ENCODE measurements at places on chromosomes 11 and 22.

DNA sequence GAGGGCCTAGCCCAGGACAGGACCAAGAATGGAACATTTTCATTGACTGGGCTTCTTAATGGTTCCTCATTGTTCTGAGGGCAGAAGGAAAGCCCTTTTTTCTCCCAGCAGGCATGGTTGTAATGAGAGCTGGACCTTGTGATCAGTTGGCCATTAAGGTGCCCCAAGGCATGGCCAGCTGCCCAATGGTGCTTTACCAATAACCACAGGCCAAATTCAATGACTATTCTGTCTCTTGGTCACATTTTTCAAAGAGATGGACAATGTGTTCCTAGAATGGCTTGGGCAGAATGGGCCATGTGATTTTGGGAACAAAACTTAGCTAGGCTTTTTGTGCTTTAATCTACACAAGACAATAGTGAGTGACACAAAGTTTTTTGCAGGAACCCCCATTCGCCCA is 7.3 kb downstream of the NAV2 start:
- no peak for DNase-seq

DNA sequence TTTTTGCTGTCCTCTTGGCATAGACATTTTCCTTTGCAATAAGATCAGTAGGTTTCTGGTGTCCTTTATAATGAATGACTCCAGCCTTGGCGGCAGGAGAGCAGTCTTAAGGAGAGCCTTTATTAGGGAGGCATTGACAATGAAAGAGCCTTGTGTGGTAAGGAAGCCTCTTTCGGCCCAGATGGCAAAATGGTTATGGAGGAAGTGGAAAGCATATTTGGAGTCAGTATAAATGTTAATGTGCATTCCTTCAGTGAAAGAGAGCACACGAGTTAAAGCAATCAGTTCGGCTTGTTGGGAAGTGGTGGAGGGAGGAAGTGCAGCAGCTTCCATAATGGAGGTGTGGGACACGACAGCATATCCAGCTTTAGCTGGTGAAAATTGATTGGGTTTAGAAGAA is 18.1 kb upstream of the ANO1 start:
- no peak for DNase-seq

DNA sequence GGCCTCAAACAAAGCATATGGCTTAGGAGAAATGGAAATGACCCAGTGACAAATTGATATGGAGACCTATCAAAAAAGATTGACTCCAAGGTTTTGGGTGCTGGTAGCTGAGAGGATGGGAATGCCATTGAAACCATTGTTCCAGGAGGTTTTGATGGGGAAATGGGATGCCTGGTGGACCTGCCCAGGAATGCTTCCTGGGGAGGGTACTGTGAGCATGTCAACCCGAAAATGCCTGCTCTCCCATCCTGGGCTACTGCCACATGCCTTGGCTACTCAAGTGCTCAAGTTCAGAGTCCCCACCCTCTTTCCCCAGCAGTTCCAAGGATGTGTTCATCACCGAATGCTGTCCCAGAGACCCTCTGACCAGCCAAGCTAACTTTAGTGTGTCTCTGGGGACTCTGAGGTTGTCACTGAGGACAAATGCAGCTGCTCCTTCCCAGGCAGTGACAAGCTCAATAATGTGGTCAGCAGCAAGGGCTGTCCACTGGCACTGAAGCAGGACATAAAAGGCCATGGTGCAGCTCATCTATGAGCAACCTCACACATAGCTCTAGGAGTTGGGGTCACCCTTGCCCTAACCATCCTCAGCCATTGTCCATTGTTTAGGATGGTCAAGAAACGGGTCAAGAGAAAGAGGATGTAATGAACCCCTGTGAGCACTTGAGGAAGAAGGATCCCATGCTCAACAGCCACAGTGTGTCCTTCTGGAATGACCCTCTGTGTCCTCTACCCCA is 83.7 kb downstream of the TRIM29 start:
- no peak for DNase-seq

GRCh38 chr11:83159902-83160865 is 3.3 kb downstream of the PCF11 start:
- DNase-seq, result peak; percentile 34

GRCh38 chr22:48568736-48569330 is 1258.8 kb downstream of the BRD1 start:
- no peak for DNase-seq

DNA sequence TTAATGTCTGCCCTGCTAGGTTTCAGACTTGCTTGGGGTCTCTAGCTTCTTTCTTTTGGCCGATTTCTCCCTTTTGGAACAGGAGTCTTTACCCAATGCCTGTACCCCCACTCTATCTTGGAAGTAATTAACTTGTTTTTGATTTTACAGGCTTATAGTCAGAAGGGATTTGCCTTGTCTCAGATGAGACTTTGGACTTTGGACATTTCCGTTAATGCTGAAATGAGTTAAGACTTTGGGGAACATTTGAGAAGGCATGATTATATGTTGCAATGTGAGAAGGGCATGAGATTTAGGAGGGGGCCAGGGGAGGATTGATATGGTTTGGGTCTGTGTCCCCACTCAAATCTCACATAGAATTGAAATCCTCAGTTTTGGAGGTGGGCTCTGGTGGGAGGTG is 5.1 kb downstream of the KDM4F start:
- DNase-seq, result no peak

- DNase-seq, result no peak
These were observed 62.4 kb downstream of the PARVG start for GRCh38 chr22:44242946-44243724.

- no peak for DNase-seq
These were observed 133.1 kb downstream of the MICAL2 start for GRCh38 chr11:12243486-12243885.

- DNase-seq, result no peak
These were observed 50.9 kb upstream of the YWHAH start for GRCh38 chr22:31893460-31893859.

GRCh38 chr11:86990515-86990914 is 35.3 kb upstream of the FZD4 start:
- DNase-seq, result no peak

GRCh38 chr22:28068826-28069225 is 149.8 kb upstream of the PITPNB start:
- no peak for DNase-seq

- DNase-seq, result no peak
These were observed 279.9 kb upstream of the B3GAT1 start for GRCh38 chr11:134691985-134692384.

- DNase-seq, result no peak
These were observed 13.2 kb upstream of the RGL4 start for GRCh38 chr22:23677701-23677995.

- DNase-seq, result no peak
These were observed 46.4 kb downstream of the PPP6R3 start for GRCh38 chr11:68506908-68507307.

- no peak for DNase-seq
These were observed 207.9 kb upstream of the E2F8 start for GRCh38 chr11:19448651-19449050.

- no peak for DNase-seq
These were observed 225.4 kb downstream of the CNTN5 start for GRCh38 chr11:99246199-99246598.

DNA sequence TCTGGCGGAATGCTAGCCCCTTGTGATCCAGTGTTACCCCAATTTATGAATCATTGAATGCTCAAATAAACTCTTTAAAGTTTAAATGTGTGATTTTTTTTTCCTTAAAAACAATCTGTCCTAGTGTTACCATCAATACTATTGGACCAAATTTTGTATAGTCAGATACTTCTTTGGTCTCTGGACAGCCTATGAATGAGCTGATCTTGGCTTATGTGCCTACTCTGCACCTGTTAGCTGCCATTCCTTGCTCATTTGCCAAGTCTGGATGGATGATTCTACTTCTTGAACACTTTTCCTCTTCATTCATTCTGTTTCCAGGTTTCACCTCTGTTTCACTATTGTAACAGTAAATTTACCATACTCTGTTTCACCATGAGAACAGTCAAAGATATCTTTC is 226.5 kb upstream of the ZBED5 start:
- DNase-seq, result no peak

DNA sequence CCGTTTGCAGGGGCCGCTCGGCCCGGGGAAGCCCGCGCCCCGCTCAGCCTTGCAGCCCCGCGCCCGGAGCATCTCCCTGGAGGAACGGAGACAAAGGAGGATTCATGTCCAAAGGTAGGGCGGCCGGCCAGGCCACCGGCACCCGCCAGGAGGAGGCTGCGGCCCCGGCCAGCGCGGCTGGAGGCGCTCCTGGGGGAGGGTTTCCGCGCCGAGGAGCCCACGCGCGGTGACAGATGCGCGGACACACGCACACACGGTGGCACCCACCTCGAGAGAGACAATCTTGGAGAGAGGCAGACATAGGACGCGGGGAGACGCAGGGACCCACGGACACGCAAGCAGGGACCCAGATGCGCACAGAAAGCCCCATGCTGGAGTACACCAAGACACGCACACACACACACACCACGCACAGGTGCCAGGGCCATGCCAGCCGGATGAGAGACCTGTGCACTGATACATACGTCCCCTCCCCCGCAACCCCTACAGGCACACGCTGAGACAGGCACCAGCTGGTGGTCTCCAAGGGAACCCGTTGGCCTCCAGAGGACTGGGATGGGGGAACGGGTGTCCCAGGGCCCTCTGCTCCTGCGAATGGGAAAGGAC is 7.8 kb downstream of the SEPTIN3 start:
- no peak for DNase-seq

GRCh38 chr11:64510759-64511158 is 80.3 kb upstream of the SLC22A12 start:
- no peak for DNase-seq

DNA sequence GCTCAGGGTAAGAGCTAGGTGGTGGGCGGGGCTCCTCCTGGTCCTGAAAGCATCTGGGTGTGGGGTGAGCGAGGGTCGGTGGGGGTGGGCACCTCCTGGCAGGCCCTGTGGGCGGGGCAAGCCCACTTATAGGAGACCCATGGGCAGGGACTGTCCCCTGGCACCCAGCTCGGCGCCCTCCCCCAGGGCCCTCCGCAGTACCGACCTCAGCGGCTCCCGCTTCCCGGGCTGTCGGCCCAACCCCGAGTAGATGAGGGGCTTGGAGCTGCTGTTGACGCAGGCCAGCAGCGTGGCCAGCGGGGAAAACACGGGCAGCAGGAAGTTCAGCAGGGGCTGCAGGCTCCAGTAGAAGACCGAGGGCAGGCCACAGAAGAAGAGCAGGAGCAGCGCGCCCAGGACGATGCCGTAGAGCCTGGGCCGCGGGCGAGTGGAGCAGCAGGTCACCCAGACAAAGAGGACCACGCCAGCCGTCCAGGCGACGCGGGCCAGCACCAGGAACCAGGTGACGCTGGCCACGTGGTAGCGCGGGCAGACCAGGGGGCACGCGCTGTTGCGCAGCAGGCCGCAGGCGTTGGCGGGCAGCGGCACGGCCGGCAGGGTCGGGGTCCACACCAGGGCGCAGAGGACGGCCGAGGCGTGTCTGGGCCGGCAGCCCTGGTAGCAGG is 663 bp downstream of the MRGPRG start:
- DNase-seq, result no peak

DNA sequence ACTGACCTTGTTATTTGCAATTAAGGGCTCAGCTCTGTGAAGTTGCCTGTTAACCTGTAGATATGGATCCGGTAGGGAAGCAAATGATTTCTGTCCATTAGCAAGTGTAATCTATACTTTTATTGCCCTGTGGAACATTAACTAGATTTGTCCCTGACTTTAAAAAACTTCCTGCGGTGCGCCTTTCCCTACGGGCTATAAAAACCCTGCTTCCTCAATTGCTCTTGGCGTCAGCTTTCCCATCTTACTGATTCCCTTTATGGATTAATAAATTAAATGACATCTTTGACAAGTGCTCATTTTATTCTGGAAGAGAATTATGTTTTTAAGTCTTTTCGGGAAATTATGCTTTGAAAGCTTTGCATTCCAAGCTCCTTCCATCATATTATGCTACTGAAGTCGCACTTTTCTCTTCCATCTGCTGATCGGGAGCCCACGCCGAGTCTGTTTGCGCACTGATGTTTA is 18.3 kb upstream of the CLMP start:
- no peak for DNase-seq

Data from hematopoietic multipotent progenitor cell treated with erythropoietin and hydrocortisone succinate and interleukin-3 and kit ligand, for 6 days (in vitro differentiated cells).